ENCODE measurements at places on chromosomes 13 and 19.

DNA sequence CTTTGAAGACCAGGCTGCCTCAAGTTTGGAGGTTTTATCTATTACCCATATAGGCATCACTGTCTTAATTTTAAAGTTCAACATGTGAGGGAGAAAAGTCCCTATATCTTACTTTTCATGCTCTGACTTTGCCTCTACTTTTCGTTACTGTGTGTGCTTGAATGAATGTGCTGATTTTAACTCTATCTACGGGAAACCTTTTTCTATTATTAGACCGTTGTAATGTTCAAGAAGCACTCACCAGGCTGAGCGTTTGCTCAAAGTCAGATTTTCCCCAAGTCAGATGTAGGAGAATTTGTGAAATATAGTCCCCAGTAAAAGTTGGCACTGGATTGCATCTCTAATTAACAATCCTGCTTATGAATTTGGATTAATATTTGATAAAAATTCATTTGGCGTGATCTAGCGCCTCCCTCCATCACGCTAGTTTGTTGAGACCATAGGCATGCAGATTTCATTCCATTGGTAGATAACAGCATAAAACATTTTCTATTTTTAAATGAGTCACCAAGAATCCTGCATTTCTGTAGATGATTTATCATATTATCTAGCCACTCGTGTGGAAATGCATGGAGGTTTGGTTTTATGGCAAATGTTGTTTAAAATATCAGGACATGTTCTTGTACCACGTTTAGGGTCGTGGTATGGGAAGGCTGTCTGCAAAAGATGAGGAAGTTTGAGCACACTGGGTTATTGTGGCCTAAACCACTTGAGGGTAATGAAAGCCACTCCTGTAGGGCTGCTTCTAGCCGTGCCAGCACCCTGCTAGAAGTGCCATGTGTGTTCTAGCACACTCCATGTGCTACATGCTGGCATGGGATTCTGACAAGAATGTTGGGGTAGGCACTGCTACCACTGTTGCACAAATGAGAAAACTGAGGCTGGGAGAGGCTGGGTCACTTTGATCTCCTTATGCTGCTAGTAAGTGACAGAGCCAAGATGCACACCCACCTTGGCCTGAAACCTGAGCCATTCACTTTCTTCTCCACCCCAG lies 179.4 kb downstream of the FGF9 start:
- no peak for DNase-seq

DNA sequence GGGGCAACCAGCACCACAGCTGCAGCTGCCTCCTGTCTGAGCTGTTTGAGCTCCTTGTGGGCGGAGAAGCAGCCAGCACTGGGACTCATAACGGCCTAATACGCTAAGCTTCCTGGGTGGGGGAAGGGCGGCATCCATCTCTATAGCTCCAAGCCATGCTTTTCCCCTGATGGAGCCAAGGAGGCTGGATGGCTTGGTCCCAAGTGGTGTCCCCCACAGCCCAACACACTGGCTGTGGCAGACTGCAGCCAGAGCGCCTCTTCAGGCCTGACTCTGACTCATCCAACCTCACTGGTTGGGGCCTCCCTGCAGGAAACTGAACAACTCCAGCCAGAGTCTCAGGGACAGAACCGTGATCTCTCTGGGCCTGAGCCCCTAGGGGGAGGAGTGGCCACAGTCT lies 537.3 kb downstream of the SUCLA2 start:
- DNase-seq: no peak

DNA sequence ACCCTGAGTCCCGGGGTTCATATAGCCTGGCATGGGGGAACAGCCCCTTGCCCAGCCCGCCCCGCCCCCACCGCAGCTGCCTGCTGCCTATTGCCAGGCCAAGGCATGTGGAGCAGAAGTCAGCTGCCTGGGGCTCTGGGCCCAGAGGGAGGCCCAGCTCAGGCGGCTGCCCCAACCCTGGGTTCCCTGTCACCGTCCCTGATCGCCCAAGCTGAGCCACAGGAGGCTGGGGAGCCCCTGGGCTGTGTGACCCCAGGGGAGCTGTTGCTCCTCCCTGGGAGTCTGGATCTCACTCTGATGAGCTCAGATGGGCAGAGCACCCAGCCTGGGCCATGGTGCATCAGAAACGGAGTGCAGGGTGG lies 1.4 kb downstream of the PLIN4 start:
- DNase-seq: no peak

GRCh38 chr13:83065108-83065507 lies 817.2 kb downstream of the SLITRK1 start:
- DNase-seq: no peak

DNA sequence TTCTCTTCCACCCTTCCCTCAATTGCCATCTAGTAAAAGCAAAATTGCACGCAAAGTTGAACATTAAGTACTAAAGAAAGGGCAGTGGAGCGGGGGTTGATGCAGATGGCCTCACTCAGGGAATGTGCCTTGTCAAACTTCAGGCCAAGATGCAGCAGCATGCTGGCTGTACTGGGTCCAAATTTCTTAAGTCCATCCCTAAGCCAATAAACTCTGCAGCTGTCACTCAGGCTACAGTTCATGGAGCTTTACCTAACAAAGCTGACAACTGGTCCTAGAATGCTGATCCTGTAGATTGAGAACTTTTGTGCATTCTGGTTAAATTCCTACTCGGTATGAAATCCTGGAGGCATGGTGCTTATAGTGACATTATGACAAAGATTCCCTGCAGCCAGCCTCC lies 88.4 kb downstream of the FOXO1 start:
- DNase-seq: no peak

DNA sequence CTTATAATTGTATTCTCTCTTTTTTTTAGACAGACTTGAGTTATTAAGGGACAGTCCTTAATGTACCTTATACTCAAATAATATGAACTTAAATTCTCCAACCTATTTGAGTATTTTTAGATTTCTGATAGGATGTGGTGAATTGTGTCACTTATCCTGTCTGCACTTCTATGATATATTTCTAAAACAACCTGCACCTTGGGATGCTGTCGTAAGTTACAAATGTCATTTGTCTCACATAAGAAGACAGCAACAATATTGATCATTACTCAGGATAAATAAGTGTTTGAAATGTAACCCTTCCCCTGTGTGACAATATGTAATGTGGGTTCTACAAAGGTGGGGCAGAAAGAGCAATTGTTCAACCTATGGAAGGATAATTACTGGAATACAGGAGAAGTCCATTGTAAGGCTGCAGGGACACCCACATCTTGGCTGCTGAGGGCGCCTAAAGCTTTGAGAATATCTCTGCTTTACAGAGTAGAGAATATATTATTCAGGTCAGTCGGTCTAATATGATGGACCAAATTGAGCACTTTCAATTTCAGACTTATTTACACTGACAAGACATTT lies 236.9 kb upstream of the PRR20A start:
- DNase-seq: no peak

- DNase-seq: no peak
These were observed 49.6 kb downstream of the ABCC4 start for GRCh38 chr13:95251641-95252040.

GRCh38 chr19:15885919-15886318 lies 12.0 kb downstream of the CYP4F2 start:
- no peak for DNase-seq

GRCh38 chr13:111129465-111130115 lies 14.5 kb downstream of the ARHGEF7 start:
- DNase-seq: no peak

GRCh38 chr13:104817271-104817670 lies 1718.2 kb downstream of the EFNB2 start:
- DNase-seq: no peak

DNA sequence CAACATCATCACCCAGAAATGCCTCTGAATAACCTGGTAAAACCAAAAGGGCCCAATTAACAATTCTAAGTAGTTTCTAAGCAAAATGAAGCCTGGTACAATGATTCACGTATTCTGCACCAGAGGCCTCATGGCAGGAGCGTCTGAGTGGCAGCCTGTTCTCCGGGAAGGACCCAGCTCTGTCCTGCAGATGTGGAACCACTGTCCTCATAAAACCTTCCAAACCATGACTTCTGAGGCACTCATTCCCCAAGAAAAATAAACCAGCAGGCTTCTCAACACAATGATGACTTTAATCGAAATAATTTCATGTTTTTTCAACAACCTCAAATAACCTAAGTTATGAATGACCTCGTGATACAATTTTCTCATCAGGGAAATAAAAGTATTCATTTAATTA lies 89.9 kb downstream of the STK24 start:
- DNase-seq: no peak

GRCh38 chr13:33815011-33815550 lies 2.9 kb upstream of the RFC3 start:
- DNase-seq: no peak

GRCh38 chr13:101915331-101915730 lies 462.9 kb downstream of the ITGBL1 start:
- DNase-seq: no peak

DNA sequence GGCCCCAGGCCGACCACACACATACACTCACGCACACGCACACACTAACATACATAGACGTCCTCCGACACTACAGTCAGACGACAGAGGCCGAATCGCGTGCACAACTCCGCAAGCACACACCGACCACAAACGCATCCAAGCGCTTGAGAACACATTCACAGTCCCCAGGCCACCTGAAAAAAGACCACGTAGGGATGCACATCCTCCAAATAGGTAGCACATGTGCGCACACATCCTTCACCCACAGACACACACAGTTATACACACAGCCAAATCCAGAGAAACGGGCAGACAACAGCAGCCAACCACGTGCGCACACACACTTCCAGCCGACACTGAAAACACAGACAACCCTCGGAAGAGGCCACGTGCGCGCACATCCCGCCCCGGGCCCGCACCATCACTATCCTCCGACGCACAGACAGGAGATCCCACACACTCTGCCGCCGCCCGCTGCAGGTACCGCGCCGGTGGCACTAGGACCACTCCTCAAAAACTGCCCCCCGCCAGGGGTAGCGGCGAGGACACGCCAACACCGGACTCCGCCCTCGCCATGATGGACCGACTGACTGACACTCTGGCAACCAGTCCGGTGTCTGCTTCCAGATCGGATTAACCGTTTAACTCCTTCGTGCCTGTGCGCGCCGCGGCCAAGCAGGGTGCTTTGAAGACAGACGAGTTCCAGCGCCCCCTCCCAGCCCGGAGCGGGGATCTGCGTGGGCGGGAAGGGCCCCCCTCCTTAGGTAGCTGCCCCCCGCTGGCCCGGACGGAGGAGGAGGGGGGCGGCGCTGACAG lies 493 bp upstream of the PDE4A start:
- DNase-seq: no peak

DNA sequence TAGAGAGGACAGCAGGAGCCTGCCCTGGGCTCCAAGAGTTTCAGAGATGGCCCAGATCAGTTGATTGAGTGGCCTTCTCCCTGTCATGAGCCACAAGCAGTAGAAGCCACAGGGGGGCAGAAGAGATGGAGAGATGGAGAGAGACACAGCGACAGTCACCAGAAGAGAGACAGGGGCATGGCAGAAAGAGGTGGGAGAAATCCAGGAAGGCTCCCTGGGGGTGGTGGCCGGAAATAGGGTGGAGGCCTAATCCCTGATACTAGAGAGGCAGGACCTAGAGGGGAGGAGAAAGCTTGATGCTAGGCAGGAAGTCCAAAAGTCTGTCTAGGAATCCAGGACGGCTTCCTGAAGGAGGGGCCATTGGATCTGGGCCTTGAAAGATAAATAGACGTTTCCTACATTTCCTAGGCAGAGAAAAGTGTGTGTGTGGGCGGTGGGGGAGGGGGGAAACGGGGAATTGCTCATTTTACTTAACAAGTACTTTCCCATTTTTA lies 9.6 kb upstream of the TPM4 start:
- peak; percentile 40 for DNase-seq

GRCh38 chr13:83941701-83942335 lies 59.5 kb upstream of the SLITRK1 start:
- DNase-seq: no peak

DNA sequence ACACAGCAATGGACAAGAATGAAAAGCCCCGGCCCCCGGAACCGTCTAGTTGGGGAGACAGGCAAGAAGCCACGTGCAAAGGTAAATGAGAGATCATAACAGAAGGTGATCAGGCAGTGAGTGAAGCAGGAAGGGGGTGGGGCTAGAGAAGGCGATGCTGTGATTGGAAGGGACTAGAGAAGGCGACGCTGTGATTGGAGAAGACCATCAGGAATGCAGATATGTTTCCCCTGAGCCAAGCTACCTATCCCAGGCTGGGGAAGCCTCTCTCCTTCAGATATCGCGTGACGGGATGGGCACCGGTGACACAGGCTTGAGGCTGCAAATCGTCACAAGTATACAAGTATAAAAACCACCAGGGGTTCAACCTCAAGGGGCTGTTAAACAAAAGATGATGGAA lies 21.8 kb downstream of the DCAF15 start:
- no peak for DNase-seq

DNA sequence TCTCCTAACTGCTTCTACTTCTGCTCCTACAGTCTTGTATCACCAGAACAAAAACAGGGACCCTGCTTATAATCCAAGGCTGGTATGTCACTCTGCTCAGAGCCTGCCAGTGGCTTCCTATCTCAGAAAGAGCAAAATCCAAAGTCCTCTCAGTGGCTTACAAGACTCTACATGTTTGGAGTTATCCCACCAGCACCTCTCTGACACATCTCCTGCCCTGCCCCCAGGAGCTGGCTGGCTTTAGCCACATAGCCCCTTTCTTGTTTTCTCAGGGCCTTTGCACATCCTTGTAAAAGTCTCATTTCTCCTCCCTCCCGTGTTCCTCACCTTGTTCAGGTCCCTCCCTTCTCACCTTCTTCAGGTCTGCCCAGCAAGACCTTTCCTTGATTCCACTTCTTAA lies 2.2 kb upstream of the KCTD12 start:
- DNase-seq: no peak

All from stimulated activated CD4-positive, alpha-beta T cell treated with anti-CD3 and anti-CD28 coated beads, Interleukin-2, amount 100 ng/mL, for 48 hours (primary cell).